Left renal cortex interstitium (tissue), 4 donors: ENCODE measurements at places on chromosomes 2 and 18. TPM values are rescaled to one million over a fixed set of nuclear protein-coding genes. Genes with fewer than 3 reads are reported as not detected.

DNA sequence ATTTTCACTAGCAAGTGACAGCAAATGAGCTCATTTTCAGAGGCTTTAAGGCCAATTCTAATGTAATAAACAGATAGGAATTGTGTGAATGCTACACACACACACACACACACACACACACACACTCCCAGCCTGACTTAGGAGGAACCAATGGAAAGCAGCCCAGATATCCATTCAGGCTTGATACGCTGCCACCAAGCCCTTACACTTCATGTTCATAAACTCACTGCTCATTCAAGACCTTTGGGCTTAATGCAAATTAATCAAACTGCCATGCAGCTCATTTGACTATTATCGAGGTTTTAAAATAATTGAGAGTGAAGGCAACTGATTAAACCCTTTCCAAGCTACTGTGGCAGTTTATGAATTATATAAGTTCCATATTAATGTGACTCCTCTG, 298.9 kb upstream of the NCKAP5 start:
- DNase-seq, result no peak

DNA sequence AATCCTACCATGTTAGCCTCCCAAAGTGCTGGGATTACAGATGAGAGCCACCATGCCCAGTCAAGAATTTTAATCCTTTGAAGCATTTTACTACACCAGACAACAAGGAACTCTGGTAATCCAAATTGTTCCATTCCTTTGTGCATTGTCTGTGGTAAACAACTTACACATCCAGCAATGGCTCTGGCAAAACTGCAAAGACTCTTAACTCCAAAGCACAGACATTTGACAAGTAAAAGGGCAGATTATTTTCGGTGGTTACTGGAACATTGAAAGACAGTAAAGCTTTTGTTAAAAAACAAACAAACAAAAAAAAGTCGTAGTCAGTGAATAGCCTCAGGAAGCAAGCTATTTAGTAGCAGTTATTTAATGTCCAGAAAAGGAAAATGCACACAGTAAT, 33.2 kb upstream of the RMND5A start:
- DNase-seq, result no peak

DNA sequence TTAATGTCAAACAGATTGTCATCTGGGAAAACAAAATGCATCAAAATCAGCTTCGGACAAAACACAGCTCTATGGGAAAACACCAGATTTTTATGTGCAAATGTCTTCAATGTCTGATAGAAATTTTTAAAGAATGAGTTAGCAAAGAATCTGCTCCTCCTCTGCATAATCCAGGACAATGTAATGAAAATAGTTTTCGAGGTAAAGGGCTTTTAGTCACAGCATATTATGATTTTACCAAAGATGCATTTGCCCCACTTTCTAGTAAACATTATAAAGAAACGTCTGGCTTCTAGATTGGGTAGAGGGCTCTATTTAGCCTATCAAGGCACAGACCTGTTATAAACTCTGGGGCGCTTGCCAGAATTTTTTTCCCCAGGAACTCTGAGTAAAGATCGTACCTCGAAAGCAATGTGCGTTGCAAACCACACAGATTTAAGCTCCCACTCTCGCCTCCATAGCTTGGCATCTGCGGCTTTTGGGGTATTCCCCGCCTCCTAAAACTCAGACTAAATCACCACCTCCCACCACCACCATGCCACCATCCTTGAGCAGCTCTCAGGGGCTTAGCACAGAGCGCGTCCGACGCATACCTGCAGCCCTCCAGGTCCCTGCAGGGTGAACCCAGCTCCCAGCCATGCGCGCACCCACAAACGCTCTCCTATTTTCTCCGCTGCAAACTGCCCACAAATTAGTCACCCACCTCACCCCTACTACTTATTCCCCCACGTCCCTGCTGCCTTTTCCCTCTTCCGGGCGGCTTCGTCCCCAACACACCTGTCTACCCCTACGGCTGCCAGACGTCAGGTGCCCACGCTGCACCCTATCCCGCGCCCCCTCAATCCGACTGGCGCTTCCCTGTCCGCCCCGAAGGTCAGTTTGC, 829 bp downstream of the ACVR1C start:
- DNase-seq, result peak; percentile 6

CYP27C1 gene
- polyA plus RNA-seq, result 12.6 TPM

CAVIN2 gene
- polyA plus RNA-seq, result 35.2 TPM

MAL gene
- 317 TPM for polyA plus RNA-seq

PLGLB2 gene
- 6.7 TPM for polyA plus RNA-seq
